ENCODE measurements at places on chromosomes 3 and 15.

GRCh38 chr3:152444029-152444641, 175.4 kb downstream of the MBNL1 start:
- DNase-seq: no peak

- no peak for DNase-seq
Observed at GRCh38 chr15:81575436-81576123, 201.6 kb upstream of the TMC3 start.

DNA sequence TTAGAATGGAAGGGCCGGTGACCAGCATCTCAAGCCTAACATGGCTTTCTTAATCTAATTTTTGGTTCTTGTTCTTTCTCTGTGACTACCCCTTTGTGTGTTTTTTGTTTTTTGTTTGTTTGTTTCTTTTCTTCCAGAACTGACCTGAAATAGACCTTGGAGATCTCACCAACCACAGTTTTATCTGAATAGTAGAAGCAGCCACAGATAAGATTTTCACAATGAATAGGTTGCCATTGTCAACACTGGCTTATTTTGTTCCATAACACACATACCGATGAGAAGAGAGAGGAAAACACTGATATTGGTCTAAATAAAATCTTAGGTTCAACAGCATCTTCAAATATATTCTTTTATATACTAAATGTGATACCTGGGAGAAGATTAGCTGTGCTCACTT, 11.5 kb downstream of the ILDR1 start:
- DNase-seq: no peak

DNA sequence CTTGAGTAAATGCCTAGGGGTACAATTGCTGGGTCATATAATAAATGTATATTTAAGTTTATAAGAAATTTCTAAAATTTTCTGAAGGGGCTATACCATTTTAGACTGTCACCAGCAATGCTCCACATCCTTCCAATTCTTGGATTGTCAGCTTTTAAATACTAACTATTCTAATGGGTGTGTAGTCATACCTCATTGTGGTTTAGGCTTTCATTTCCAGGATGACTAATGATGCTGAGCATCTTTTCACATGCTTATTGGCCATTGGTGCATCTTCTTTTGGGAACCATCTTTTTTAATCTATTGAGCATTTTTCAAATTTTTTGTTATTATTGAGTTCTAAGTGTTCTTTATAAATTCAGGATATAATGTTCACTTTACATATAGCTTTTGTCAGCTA, 52.5 kb upstream of the CORO2B start:
- no peak for DNase-seq

DNA sequence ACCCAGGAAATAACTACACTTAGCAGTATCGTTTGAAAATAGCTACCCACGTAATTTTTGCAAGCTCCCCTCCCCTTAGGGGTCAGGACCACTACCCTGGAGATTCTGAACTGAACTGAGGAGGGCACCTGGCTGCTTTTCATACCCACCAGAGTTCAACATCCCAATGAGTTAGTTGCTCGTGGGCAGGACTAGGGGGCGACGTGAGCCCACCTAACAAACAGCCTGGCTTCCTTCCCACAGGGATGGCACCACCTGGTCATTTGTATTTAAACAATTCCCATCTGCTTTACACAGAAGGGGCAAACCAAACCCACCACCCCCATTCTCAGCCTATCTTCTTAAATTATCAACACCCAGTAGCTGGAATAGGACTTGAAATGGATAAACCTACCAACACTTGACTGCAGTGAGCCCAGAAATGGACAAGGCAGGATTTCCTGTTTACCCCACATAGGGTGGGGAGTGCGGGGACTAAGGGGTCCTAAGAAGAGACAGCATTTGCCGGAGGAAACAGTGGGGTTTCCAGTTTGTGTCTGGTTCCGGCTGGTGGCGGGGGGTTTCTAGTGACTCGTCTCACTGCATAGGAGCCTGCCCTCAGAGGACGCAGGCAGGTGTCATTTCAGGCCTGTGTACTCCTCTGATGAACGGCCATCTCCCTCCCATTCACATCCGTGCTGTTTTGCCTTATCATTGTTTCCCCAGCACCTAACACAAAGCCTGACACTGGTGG, 11.6 kb upstream of the VGLL4 start:
- DNase-seq: no peak

DNA sequence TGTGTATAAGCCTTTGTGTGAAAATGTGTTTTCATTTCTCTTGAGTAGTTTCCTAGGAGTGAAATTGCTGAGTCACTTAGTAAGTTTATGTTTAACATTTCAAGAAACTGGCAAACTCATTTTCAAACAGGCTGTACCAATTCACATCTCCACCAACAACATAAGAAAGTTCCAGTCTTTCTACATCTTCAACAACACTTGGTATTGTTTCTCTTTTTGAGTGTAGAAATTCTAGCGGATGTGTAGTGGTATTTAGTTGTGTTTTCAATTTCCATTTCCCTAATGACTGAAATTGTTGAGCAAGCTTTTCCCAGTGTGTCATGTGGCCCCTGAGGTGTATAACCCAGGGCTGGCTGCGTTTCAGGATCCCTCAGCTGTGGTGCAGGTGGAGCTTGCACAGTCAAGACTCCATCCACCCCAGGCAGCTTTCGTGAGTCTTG, 258.5 kb downstream of the PDCD6IP start:
- DNase-seq: no peak

DNA sequence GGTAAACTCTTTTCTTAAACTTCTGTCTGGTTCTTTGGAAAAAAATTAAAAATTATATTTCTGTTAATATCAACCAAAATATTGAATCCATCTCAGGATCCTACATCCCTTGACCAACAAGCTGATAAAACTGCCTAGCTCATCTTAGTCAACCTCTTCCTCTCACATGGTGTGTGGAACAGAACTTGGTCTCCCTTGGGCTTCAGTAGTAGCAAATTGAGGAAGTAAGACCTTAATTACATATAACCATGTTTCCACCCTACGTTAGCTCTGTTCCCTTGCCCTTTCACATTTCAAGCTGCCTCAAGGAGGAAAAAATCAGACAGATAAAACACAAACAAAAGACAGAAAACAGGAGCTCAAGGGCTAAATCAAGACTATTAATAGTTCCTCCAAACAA, 116.4 kb downstream of the GREM1 start:
- no peak for DNase-seq

DNA sequence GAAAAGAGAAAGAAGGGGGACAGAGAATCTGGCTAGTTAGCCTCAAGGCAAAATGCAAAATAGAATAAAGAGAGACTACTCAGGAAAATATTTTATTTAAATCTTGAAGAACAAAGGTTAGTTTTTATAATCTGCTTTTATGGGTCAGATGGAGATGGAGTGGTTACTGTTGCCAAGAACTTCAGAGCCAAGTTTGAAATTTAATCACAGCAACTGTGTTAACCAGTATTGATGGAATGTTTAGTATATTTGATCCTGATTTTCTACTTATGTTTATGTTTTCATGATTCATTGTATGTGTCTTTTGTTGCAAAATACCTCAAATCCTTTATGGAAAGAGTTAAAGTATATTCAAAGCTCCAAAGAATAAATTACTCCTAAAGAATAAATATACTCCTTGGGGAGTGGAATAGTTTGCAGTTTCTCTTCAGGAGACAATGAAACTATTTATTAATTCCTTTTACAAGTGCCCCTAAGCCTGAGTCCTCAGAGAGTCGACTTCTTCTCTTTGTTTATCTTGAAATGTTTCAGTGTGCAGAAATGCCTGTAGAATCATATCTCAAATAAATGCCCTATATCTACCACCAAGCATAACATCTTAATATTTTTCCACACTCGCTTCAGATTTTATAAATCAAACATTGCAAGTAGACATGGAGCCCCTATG, 60.9 kb upstream of the THSD4 start:
- DNase-seq: no peak

- no peak for DNase-seq
Observed at GRCh38 chr15:47203993-47204392, 513.3 kb upstream of the SEMA6D start.

- DNase-seq: no peak
Observed at GRCh38 chr15:80241508-80241907, 10.5 kb downstream of the CTXND1 start.

All from CD4-positive, alpha-beta T cell treated with Interleukin-15 for 1 hour (primary cell).